Mesothelial cell of epicardium (in vitro differentiated cells): ENCODE measurements at places on chromosomes 3 and 15.

DNA sequence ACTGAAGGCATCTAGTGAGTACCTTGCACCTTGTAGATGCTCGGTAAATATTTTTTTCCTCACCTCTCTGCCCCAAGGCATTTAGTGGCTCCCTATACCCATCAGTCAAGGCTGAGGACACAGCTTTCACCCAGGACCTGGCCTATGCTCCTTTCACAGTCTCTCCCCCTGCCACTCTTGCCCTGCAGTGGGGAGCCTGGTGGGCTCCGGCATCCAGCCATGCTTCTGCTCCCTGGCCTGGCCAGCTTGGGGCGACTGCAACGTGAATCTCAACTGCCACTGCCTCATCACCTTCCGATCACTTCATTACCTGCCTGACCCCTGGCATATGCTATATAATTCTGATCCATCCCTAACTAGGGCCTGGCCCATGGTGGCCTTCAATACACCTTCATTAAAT lies 735 bp upstream of the CX3CR1 start:
- H3K27me3 ChIP-seq, result peaks cover 5% of the 10 kb centered on the region
- no peak overlapping the region for H3K4me3 ChIP-seq
- H3K36me3 ChIP-seq, result no peaks in the 10 kb centered on the region
- peaks cover 13% of the 10 kb centered on the region for H3K4me1 ChIP-seq
- no peak overlapping the region for H3K27ac ChIP-seq

- DNase-seq, result no peak
- no peak overlapping the region for H3K27ac ChIP-seq
- H3K27me3 ChIP-seq, result no peaks in the 10 kb centered on the region
- H3K36me3 ChIP-seq, result no peaks in the 10 kb centered on the region
Observed at GRCh38 chr3:46517016-46517783, 19.4 kb downstream of the RTP3 start.

GRCh38 chr3:7841451-7841850 lies 660.2 kb upstream of the LMCD1 start:
- H3K36me3 ChIP-seq, result no peaks in the 10 kb centered on the region
- H3K4me1 ChIP-seq, result peaks cover 4% of the 10 kb centered on the region
- no peaks in the 10 kb centered on the region for H3K27me3 ChIP-seq

DNA sequence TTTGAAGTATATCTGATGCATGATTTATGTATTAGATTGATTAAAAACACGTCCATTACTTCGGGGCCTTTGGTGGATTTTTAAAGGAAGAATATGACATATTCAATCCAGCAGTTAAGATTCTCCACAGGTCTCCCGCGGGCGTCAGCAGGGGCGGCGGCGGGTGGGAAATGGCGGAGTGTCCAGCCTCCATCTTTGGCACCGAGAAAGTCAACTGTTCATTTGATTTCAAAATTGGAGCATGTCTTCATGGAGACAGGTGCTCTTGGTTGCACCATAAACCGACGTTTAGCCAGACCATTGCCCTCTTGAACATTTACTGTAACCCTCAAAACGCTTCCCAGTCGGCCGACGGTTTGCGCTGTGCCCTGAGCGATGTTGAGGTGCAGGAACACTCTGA lies 7.2 kb upstream of the NANOGP8 start:
- DNase-seq, result no peak
- H3K27ac ChIP-seq, result peak overlapping the region; percentile 34
- peaks cover 5% of the 10 kb centered on the region for H3K36me3 ChIP-seq
- H3K27me3 ChIP-seq, result no peaks in the 10 kb centered on the region
- H3K4me1 ChIP-seq, result peaks cover 49% of the 10 kb centered on the region

DNA sequence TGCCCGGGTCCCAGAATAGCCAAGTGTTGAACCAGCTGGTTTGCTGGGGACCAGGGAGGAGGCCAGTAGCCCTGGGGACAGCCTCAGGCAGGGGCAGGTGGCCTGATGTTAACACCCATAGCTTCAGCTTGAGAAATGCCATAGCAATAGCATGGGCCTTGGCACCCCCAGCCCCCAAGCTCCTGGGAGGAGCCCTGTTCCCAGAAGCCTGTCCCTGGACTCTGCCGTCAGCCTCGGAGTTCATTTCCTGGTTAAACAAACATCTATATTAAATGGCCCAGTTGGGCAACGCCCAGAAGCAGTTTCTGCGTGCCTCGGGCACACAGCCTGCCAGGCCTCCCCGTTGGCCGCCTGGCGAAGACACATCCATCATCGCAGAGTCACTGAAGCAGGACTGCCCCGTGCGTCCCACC lies 58.2 kb downstream of the FGD5 start:
- no peaks in the 10 kb centered on the region for H3K36me3 ChIP-seq
- H3K4me1 ChIP-seq, result peaks cover 24% of the 10 kb centered on the region
- peaks cover 3% of the 10 kb centered on the region for H3K27me3 ChIP-seq
- peak overlapping the region; percentile 77 for H3K27ac ChIP-seq

- no peak overlapping the region for H3K27ac ChIP-seq
- no peaks in the 10 kb centered on the region for H3K36me3 ChIP-seq
- DNase-seq, result no peak
- no peaks in the 10 kb centered on the region for H3K4me1 ChIP-seq
- H3K27me3 ChIP-seq, result peaks cover 42% of the 10 kb centered on the region
Observed at GRCh38 chr15:66236806-66237375, 16.7 kb downstream of the MEGF11 start.

DNA sequence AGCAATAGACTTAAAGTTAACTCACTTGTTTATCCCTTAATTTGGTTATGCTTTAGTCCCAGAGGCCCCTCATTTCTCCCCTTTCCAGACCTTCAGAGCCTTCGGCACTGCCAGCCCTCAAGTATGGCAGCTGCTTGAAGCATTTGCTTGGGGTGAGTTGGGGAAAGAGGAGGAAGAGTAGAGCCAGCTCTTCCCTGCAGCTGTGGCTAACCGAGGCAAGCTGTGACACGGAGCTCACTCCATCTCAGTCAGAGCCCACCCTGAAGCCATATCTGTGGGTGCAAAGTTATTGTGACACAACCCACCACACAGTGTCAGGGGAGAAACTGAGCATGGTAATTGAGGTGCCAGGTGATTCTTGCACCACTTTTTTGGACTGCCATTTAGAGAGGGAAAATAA lies 66.1 kb downstream of the FILIP1L start:
- no peaks in the 10 kb centered on the region for H3K27me3 ChIP-seq
- peak overlapping the region; percentile 87 for H3K27ac ChIP-seq
- H3K4me3 ChIP-seq, result no peak overlapping the region
- H3K36me3 ChIP-seq, result no peaks in the 10 kb centered on the region
- no peak for DNase-seq

- no peak overlapping the region for H3K4me3 ChIP-seq
- peak overlapping the region; percentile 56 for H3K27ac ChIP-seq
- H3K27me3 ChIP-seq, result no peaks in the 10 kb centered on the region
- no peaks in the 10 kb centered on the region for H3K36me3 ChIP-seq
- no peak for DNase-seq
Observed at GRCh38 chr3:44883999-44884431, 9.6 kb downstream of the TGM4 start.

GRCh38 chr15:43186003-43186353 lies 775 bp downstream of the CCNDBP1 start:
- no peaks in the 10 kb centered on the region for H3K27me3 ChIP-seq
- peaks cover 1% of the 10 kb centered on the region for H3K36me3 ChIP-seq
- H3K4me1 ChIP-seq, result peaks cover 9% of the 10 kb centered on the region
- peak overlapping the region; percentile 91 for H3K4me3 ChIP-seq

DNA sequence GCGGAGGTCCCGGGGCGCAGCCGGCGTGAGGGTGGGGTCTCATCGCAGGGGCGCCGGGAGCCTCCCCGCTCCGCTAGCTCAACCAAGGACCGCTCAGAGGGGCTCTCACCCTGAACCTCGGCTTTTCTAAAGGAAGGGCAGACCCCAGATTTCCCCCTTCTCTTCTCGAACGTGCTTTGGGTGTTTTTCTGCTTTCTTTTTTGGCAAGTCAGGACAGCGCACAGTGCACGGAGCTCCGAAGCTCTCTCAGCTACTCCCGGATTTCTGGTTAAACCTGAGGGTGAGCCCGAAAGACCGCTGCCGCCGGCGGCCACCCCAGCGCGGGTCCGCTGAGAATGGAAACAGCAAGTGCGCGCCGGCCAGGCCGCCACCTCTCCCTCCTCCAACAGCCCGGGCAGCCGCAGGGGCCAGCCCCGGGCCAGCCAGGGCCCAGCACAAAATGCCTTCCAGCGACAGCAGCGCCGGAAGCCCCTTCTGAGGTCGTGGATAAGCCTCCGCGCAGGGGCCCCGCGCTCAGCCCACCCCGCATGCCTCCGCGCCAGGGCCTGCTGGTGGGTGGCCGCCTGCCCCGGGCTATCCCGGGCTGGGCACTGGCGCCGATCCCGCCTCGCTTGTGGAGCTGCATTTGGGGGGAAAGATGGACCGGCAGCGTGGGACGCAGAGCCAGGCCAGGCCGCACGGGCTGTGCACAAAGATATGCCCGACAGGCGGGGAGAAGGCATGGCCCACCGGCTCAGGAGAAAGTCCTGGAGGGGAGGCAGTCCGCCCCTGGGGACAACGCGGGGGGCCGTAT lies 8.2 kb upstream of the OCA2 start:
- H3K27ac ChIP-seq, result no peak overlapping the region
- peaks cover 10% of the 10 kb centered on the region for H3K4me1 ChIP-seq
- peaks cover 14% of the 10 kb centered on the region for H3K36me3 ChIP-seq
- H3K27me3 ChIP-seq, result peaks cover 52% of the 10 kb centered on the region

DNA sequence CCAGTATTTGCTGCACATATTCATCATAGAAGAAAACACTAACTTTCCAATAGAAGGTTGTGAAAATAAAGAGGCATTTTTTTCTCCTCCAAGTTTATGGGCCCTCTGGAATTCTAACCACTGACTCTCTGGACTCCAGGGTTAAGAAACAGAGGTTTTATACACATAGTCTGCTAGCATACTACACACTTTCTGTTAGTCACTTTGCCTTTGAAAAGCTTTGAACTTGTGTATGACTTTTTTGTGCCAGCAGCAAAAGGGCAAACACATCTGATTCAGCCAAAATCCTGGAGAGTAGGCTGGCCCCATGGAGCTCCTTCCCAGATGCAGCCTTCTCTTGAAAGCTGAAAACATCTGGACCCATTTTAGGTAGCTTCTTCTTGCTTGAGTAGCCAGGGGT lies 6.2 kb downstream of the ZIC4 start:
- peaks cover 7% of the 10 kb centered on the region for H3K4me1 ChIP-seq
- H3K27ac ChIP-seq, result no peak overlapping the region
- no peaks in the 10 kb centered on the region for H3K36me3 ChIP-seq
- peaks cover 100% of the 10 kb centered on the region for H3K27me3 ChIP-seq
- no peak overlapping the region for H3K4me3 ChIP-seq
- DNase-seq, result no peak

DNA sequence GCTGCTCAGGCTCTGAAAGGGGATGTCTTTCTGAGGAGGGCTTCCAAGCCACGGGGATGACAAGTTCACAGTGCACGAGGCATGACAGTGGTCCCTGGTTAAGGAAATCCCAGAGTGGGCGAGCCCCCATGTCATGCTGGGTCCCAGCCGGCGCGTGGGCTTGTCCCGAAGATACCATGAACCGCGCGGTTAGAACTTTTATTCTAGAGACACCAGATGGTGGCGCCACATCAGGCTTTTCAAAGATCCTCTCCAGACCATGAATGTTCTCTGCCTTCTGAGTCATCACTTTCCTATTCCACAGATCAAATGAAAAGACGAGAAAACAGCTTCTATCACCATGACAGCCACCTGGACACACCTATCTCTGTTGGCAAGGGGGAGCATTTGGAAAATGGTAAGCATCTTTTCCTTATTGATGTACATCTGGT lies 227.8 kb upstream of the LYSMD4 start:
- H3K36me3 ChIP-seq, result no peaks in the 10 kb centered on the region
- H3K4me1 ChIP-seq, result peaks cover 2% of the 10 kb centered on the region
- DNase-seq, result peak; percentile 33
- H3K4me3 ChIP-seq, result no peak overlapping the region
- H3K27me3 ChIP-seq, result no peaks in the 10 kb centered on the region

- peak within 1 kb of the TSS; percentile 93 for H3K4me3 ChIP-seq
- peaks cover 95% of the 10 kb centered on the region for H3K27me3 ChIP-seq
- no peak within 1 kb of the TSS for H3K27ac ChIP-seq
- peaks cover 17% of the 10 kb centered on the region for H3K4me1 ChIP-seq
- DNase-seq, result peak; percentile 70
- peaks cover 3% of the 10 kb centered on the region for H3K36me3 ChIP-seq
Observed at GRCh38 chr15:92393071-92393979, at the start of gene ST8SIA2. ST8SIA2 (plus strand) TSS chr15:92393881; CDS start chr15:92394065, 184 bp downstream.

DNA sequence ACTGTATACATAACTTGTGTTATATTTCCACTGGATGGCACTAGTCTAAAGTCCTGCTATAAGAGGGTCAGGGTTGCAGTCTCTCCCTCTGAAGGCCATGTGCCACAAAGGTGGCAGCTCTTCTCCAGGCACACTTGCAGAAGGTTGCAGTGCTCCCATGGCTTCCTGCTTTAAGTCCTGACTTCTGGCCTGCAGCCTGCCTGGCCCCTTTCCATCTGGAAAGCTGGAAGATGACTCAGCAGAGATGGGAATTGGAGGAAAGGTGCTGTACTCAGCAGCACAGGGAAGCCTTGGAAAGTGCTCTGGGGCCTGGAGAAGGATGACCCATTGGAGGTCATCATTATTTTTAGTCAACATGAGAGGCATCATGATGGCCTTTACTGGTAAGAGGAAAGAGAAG lies 40.9 kb upstream of the MRPL3 start:
- no peaks in the 10 kb centered on the region for H3K36me3 ChIP-seq
- peaks cover 9% of the 10 kb centered on the region for H3K27me3 ChIP-seq
- no peak overlapping the region for H3K27ac ChIP-seq
- H3K4me1 ChIP-seq, result no peaks in the 10 kb centered on the region
- no peak overlapping the region for H3K4me3 ChIP-seq

- H3K4me1 ChIP-seq, result peaks cover 67% of the 10 kb centered on the region
- no peaks in the 10 kb centered on the region for H3K36me3 ChIP-seq
- H3K4me3 ChIP-seq, result no peak overlapping the region
- H3K27ac ChIP-seq, result peak overlapping the region; percentile 80
- H3K27me3 ChIP-seq, result no peaks in the 10 kb centered on the region
- no peak for DNase-seq
Observed at GRCh38 chr15:77187751-77188464, 117.0 kb upstream of the TSPAN3 start.

DNA sequence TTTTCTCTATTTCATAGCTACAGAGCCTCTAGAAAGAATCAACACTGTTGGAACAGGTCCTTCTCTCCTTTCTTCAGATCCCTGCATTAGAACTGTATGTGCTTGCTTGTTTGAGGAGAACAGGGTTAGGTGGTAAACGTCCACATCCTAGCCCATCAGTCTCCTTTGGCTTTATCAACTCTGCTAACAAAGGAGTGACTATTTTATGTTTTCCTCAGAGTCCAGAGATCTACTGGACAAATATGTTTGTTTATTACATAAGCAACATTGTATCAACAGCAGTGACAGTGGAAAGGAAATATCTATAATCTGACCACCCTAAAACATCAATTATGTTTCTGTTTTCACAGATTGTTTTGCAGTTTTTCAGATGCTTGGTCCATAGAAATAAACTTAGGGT lies 39.6 kb downstream of the CMSS1 start:
- H3K36me3 ChIP-seq, result peaks cover under 1% of the 10 kb centered on the region
- no peak overlapping the region for H3K27ac ChIP-seq
- H3K4me3 ChIP-seq, result no peak overlapping the region
- H3K4me1 ChIP-seq, result peaks cover 28% of the 10 kb centered on the region
- no peaks in the 10 kb centered on the region for H3K27me3 ChIP-seq

GRCh38 chr3:135622656-135623055 lies 342.9 kb upstream of the PPP2R3A start:
- peaks cover 2% of the 10 kb centered on the region for H3K27me3 ChIP-seq
- no peak overlapping the region for H3K27ac ChIP-seq
- no peak for DNase-seq
- no peak overlapping the region for H3K4me3 ChIP-seq
- H3K4me1 ChIP-seq, result no peaks in the 10 kb centered on the region
- no peaks in the 10 kb centered on the region for H3K36me3 ChIP-seq
